AG04450 (cell line): ENCODE measurements at places on chromosomes 1 and 21.

- DNase-seq, result no peak
Observed at GRCh38 chr1:6385488-6386191, 7.9 kb downstream of the ACOT7 start.

GRCh38 chr1:15215116-15215515 is 31.9 kb upstream of the FHAD1 start:
- no peak for DNase-seq

DNA sequence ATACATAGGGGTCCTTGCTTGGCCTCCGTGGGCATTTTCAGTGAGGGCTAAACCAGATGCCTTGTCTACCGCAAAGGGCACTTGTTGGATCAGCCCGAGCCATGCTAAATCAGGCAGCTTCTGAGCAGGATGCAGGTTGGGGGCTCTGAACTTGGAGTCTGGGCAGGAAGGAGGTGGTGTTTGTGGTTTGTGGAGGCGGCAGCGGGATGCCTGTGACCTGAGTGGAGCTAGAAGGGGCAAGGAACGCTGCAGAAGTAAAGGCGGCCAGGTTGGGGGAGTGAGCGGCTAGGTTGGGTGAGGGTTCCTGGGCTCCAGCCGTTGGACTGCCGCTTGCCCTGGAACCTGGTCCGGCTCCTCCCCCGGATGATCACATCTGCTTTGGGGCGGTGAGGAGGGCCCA is 183.9 kb downstream of the CAMTA1 start:
- no peak for DNase-seq

DNA sequence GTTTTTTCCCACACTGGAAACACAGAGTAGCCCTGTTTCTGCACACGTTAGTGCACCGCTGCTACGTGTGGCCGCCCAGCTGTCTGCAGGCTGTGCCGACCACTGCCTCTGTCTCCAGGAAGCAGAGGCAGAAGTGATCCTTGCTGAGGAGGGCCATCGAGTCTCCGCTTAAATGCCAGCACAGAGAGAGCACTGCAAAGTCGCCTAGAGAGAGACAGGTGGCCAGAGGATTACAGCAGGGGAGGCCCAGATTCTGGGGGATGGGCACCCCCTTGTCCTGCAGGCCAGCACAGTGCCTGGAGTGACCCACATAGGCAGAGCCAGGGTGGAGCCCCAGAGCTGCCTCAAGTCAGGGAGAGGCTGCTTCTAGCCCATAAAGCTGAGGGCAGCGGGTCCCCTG is 6.1 kb downstream of the TPRG1L start:
- DNase-seq, result no peak

- peak; percentile 99 for DNase-seq
Observed at GRCh38 chr1:24018611-24019580, 38.8 kb upstream of the SRSF10 start.

- DNase-seq, result no peak
Observed at GRCh38 chr1:44239961-44240371, 26.7 kb downstream of the DMAP1 start.

- DNase-seq, result no peak
Observed at GRCh38 chr1:176733661-176734060, 270.7 kb downstream of the PAPPA2 start.

DNA sequence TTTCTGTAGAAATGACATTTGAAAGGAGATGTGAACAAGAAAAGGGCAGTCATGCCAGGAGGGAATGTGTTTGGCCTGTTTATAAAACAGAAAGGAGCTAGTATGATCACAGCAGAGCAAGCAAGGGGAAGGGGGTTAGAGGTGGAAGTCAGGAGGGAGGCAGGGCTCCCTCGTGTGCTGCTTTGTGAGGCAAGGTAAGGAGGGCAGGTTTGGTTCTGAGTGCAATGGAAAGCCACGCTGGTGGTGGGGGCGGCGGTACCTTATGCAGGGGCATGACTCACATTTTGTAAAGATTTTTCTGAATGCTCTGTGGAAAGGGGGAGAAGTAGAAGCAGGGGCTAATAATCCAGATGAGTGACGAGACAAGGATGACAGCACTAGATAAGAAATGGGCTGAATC is 197.5 kb upstream of the C8B start:
- DNase-seq, result no peak

- DNase-seq, result no peak
Observed at GRCh38 chr1:206715552-206716158, 30.9 kb downstream of the MAPKAPK2 start.

- no peak for DNase-seq
Observed at GRCh38 chr1:17196496-17197185, 8.3 kb upstream of the PADI1 start.
